ENCODE measurements at places on chromosomes 16 and 17.

DNA sequence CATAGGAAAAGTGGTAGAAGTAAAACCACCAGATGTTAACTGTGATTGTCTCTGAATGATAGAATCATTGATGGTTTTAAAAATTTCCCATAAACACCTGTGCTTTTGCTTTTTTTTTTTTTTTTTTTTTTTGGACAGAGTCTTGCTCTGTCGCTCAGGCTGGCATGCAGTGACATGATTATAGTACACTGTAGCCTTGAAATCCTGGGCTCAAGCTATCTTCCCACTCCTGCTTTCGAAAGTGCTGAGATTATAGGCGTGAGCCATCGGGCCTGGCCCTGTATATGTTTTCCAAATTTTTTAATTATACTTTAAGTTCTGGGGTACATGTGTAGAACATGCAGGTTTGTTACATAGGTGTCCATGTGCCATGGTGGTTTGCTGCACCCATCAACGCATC, 80.5 kb downstream of the NF1 start:
- no peak for DNase-seq

GRCh38 chr17:38572669-38573365, 32.9 kb downstream of the SRCIN1 start:
- DNase-seq, result no peak

DNA sequence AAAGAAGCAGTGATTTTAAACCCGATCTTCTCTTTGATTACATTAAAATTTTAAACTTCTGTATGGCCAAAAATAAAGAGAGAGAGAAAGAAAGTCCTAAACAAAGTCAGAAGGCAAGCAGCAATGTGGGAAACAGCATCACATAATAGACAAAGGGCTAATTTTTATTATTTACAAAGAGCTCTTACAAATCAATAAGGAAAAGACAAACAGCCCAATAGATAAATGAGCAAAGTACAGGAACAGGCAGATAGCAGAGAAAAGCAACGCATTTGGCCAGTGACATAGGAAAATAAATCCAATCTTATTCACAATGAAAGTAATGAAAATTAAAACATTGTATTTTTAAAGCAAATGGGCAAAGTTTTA, 93.1 kb downstream of the SALL1 start:
- DNase-seq, result no peak

- DNase-seq, result peak; percentile 79
Measured at GRCh38 chr17:78133971-78134898, 3.7 kb downstream of the TMC8 start.

- DNase-seq, result peak; percentile 74
Measured at GRCh38 chr17:74923538-74924249, 379 bp upstream of the OTOP2 start.

GRCh38 chr17:45889579-45889978, 4.8 kb upstream of the MAPT start:
- DNase-seq, result no peak

GRCh38 chr17:27453471-27453870, 2.8 kb upstream of the KSR1 start:
- no peak for DNase-seq

- no peak for DNase-seq
Measured at GRCh38 chr17:13885953-13886889, 183.1 kb upstream of the COX10 start.

Measured in natural killer cell treated with Interleukin-12 subunit alpha and Interleukin-12 subunit beta and Interleukin-15 and Interleukin-18, amount 100 ng/mL, for 72 hours (primary cell).